Left renal cortex interstitium (tissue), 4 donors: ENCODE measurements at places on chromosomes 16 and 17. TPM values are rescaled to one million over a fixed set of nuclear protein-coding genes. Genes with fewer than 3 reads are reported as not detected.

DNA sequence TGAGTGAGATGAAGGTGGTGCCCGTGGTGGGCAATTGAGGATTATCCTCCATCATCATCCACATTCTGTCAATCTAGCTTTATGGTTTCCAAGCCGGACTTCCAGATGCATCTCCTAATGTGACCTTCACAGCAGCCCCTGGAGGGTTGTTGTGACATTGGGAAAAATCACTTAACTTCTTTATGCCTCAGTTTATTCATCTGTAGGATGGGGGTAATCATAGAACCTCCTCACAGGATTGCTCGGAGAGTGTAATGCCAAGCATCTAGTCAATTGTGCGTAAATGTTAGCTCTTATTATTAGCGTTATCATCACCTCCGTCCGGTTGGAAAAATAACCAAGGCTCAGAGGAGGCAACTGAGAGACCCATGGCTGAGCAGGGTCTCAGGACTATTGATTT is 214.0 kb downstream of the CCDC182 start:
- no peak for DNase-seq

DOC2A gene
- polyA plus RNA-seq, result 1.4 TPM

ENPP7 gene
- 5.7 TPM for polyA plus RNA-seq

DNA sequence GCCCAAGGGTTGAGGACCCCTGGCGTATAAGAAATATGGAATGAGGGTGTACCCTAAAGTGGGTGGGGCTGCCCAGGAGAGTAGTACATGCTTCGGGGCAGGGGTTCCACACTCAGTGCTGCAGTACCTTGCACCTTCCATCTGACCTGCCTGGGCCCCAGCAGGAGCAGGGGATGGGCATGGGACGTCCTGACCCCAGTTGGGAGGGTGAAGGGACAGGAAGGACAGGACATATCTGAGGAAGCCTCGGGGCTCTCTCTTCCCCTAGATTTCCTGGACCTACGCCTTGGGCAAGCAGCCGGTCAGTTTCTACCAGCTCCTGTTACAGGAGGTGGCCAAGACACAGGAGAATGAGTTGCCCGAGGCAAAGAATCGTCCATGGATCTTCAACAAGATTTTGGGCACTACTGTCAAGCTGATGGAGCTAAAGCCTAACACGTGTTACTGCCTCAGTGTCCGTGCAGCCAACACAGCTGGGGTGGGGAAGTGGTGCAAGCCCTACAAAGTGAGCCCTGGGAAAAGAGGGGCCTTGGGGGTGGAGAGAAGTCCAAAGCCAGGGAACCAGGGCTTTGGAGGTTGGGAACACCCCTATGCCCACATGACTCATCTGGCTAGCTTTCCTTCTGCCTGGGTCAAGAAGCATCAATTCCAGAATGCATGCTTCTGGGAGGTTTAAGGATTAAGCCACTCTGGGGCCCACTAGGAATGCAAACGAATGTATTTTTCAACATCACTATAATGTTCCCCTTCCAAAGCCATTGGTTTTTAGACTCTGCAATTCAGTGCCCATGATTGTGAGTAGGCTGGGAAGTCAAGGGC is 7.9 kb downstream of the FNDC8 start:
- DNase-seq, result no peak

GRCh38 chr17:68297195-68297594 is 5.9 kb downstream of the ARSG start:
- no peak for DNase-seq

DNA sequence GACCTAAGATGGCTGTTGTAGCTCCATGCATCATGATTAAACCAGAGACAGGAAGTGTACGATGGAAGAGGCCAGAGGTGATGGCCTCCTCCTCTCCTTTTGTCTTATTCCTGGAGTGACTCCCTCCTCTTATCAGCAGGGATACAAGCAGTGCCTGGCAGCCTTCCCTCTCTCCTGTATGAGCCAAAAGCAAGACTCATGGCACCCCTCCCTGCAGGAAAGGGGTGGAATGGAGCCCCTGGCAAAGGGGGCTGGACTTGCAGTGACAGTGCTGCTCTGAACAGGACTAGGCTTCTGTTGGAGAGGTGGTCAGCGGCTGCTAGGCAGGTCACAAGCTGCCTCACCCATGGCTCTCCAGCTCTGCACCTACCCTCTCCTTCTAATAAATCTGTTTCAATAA is 8.4 kb downstream of the TXNL4B start:
- DNase-seq, result no peak

OTOA gene
- polyA plus RNA-seq, result 0.16 TPM

DNA sequence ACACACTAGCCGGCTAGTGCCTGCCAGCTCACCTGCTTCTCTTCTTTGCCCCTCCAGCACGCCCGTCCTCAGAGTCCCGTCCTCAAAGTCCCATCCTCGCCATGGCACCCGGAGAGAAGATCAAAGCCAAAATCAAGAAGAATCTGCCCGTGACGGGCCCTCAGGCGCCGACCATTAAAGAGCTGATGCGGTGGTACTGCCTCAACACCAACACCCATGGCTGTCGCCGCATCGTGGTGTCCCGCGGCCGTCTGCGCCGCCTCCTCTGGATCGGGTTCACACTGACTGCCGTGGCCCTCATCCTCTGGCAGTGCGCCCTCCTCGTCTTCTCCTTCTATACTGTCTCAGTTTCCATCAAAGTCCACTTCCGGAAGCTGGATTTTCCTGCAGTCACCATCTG is 3.6 kb downstream of the SCNN1G start:
- no peak for DNase-seq

ITGB3 gene
- 16.2 TPM for polyA plus RNA-seq

- DNase-seq, result no peak
Observed at GRCh38 chr17:60110586-60110985, 31.9 kb upstream of the HEATR6 start.

- DNase-seq, result no peak
Observed at GRCh38 chr16:49545741-49546448, 172.3 kb downstream of the C16orf78 start.

DNA sequence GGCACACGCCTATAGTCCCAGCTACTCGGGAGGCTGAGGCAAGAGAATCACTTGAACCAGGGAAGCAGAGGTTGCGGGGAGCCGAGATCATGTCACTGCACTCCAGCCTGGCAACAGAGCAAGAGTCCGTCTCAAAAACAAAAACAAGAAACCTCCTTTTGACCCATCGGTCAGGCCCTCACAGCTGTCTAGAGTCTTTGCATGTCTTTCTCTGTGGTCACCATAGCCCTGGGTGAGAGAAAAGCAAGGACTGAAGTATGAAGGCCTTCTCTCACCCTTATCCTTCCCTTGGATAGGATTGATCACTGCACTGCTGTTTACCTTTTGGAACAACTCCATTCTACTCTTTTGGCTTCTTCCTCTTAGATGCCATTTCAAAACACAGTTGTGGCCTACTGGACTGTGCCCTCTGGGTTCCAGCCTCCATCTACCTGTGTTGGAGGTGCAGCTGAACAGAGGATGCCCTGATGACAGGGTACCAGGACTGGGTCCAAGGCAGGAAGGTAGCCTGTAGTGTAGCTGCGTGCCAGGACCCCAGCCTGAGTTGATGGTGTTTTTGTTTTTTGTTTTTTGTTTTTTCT is 37.1 kb downstream of the LDHD start:
- no peak for DNase-seq

DNA sequence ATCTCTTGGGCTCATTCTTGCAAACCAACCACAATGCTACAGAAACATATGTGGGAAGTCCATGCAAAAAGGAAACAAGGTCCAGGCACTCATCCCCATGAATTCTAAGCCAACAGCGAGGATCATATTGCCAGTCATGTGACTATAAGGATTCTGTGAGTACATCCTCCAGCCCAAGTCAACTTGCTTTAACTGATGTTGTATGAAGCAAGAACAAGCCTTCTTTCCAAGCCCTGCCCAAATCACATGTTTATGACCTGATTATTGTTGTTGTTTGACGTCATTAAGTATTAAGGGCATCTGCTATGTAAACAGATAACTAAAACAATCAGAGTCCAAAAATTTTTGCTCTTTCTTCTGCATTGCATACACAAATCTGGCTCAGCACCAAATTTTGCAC is 78.2 kb upstream of the MON1B start:
- no peak for DNase-seq

GRCh38 chr16:23061669-23062068 is 87.6 kb downstream of the USP31 start:
- no peak for DNase-seq

- DNase-seq, result peak; percentile 45
Observed at GRCh38 chr17:10875430-10875851, 37.6 kb upstream of the PIRT start.

TNK1 gene
- polyA plus RNA-seq, result 7.9 TPM

DNA sequence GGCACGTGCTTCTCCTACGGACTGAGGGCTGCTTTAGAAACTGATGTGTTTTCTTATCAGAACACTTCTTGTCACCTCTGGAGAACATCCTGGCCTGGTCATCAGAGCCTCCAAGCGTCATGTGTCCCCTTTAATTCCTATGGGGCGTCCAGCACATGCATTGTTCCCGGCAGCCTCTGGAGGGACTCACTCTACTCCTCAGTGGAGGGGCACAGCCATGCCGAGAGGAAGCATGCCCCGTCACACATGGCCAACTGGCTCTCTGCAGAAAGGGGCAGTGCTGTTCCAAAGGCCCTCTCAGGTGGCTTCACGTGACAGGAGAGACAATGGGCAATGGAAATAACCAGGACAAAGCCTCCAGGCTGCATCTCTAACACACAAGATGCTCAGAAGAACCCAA is 31.8 kb downstream of the CDRT15L2 start:
- DNase-seq, result no peak

- DNase-seq, result no peak
Observed at GRCh38 chr16:31458073-31458843, 1.0 kb upstream of the ARMC5 start.

- DNase-seq, result no peak
Observed at GRCh38 chr16:28891964-28892890, 13.9 kb downstream of the ATP2A1 start.

DNA sequence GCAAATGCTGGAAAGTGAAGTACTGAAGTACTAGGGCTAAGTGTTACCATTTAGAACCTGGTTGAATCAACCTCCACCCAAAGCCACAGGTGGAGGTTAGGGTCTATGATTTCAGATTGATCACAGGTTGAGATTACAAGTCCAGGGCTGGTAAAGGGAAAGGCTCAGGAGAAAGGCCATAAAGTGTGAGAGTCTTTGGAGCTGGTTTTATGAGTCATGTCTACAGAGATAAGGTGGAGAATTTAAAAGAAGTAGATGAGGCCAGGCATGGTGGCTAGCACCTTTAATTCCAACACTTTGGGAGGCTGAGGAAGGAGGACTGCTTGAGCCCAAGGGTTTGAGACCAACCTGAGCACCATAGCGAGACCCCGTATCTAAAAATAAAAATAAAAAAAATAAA is 221.7 kb upstream of the CDH11 start:
- DNase-seq, result no peak

- no peak for DNase-seq
Observed at GRCh38 chr17:57493171-57493570, 236.8 kb downstream of the MSI2 start.

STAC2 gene
- polyA plus RNA-seq, result 4.0 TPM
